ENCODE measurements at places on chromosomes 5 and 9. TPM values are rescaled to one million over a fixed set of nuclear protein-coding genes. Genes with fewer than 3 reads are reported as not detected.

Gene CER1
- total RNA-seq = not detected

DNA sequence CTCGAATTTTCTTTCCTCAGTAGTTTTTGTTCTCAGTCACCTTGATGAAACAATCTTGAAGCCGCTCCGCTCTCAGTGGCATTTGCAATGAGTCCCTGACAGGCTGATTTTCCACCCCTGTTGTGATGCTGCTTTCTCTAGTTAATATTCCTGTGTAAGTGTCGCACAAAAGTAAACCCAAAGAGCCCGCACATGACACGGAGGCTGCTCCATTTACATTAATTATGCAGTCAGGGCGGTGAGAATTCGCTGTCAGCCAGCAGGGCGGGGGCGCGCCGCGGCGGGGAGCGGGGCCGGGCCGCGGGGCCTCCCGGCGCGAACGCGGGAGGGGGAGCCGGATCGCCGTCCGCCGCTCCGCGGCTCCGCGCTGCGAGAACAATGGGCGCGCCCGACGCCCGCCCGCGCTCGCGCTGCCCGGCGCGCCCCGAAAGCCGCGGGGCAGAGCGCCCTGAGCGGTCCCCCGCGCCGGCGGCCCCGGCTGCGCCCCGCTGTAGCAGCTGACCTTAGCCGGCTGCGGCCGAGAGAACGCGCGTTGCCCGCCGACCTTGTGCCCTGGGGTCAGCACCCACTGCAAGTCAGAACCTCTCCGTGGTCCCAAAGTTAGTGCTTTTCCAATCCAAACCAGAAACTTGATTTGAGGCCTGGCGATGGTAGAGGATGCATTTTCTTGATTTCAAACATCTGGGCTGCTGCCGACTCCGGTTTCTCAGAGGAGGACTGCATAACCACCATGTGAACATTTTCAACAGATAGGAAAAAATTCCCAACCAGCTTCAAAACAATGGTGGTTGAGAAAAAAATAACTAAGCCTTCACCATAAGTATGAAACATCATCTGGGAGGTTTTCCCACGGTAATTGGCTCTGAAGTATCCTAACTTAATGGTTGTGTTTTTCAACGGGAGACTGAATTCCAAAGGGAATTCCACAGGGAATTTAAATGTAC lies 142.6 kb downstream of the PBX3 start:
- peak; percentile 52 for DNase-seq

DNA sequence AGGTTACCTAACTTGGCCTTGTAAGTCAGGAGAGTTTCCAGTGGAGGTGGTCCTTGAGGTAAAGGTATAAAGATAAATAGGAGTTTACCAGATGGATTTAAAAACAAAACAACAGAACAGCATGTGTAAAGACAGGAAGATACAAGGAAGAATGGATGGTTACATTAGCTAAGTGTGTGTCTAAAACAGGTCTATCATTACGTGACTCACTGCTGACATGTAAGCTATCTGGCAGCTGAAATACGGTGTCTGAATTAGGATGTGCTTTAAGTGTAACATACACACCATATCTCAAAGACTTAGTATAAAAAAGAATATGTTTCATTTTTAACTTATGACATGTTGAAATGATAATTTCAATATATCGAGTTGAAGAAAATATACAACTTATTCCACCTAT lies 405.1 kb upstream of the ADAMTSL1 start:
- peak; percentile 15 for DNase-seq

DNA sequence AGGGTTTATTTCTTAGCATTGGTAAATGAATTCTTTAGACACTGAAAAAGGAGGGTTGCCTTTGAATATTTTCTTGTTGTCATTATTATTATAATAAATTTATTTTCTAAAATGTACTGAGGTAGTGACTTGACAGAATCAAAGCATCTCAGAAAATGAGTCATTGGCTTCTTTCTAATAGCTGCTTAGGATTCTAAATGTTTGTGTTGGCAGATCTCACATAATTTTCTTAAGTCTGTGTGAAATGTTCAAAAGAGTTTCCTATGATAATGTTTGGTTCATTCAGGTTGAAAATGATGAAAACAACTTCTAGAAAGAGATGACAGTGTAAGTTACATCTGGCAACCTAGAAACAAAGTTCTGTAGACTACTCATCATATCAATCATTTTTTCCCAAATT lies 69.7 kb downstream of the SH3GL2 start:
- DNase-seq = no peak

DNA sequence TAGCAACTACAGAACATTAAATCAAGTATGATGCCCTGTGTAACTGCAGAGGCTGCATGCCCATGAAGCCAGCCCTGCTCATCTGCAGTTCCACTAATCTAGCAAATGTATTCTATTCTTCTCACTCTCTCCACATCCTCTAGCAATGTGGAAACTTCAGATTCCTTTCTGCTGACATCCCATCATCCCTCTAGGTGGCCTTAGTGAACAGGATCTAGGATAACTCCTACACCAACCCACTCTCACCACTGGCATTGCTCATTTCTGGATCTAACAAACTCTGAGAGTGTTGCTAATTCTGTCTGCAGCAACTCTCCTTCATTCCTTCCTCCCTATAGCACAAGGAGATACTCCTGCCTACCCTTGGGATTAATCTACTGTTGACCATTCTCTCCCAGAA lies 80.8 kb downstream of the FAM81B start:
- peak; percentile 76 for DNase-seq
